Activated CD8-positive, alpha-beta T cell treated with anti-CD3 and anti-CD28 coated beads for 36 hours (primary cell): ENCODE measurements at places on chromosomes 5 and 9.

- DNase-seq = no peak
Observed at GRCh38 chr9:118401546-118401945, 697.3 kb downstream of the TLR4 start.

GRCh38 chr9:122519376-122519775 lies 435 bp downstream of the OR1J4 start:
- no peak for DNase-seq

DNA sequence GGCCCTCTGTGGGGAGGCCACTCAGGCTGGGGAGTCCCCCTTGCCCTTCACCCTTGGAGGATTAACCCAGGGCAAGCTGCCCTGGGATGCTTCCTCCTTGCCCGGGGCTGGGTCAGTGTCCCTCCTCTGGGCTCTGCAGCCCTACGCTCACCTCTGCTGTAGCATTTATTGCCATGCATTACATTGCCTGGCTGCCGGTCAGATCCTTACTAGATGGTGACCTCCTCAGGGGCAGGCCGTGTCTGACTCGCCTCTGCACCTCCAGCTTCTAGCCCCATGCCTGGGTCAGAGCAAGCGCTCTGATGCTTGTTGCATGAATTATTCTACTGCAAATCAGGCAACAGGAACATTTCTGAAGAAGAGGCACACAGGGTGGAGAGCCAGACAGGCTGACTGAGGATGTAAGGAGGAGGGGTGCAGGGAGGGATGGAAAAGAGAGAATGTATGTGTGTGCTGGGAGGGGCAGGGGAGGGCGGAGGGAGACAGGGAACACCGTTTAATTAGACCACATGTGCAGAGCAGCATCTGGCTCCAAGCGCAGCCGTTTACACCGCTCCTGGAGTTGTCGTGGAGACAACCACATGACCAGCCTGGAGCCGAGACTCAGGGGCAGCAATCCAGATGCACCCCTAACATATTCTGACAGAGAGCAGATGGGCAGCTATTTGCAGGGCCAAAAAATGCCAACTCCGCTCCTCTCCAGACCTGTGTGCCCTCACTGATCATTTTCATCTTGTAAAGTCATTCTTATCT lies 117.0 kb downstream of the CRB2 start:
- DNase-seq = no peak

- peak; percentile 84 for DNase-seq
Observed at GRCh38 chr5:40578501-40579451, 100.9 kb upstream of the PTGER4 start.

DNA sequence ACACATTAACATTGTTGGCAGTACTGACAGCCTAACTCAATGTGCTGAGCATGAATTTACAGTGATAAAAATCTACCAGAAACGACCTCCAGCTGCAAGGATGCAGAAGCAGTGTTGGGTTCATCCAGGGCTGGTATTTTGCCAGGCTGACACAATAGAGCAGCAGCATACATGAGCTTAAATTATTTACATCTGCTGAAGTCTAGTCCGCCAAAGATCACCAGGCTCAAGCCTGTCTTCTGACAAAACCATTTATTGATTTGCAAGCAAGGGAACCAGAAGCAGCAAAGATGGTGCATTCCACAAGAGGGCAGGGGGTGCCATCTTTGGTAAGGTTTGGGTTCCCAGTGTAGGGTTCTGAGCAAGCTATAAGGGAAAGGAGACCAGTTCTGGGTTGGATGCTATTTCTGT lies 8.7 kb upstream of the C5orf34 start:
- DNase-seq = no peak

DNA sequence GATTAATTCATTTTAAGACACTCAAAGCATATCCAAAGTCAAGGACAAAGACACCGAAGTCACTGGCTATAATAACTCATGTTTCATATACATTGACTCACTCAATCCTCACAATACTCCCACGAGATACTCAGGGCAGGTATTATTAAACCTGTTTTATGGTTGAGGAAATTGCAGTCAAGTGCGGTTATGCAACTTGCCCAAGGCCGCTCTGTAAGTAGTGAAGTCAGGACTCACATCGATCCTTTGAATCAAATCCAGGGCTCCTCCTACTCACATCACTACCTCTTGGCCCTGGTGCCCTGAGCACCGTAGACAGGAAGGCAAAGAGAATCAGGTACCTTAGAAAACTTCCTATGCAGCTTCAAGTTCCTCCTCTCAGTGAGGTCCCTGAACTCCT lies 87.8 kb upstream of the APC start:
- no peak for DNase-seq

GRCh38 chr5:36369219-36369690 lies 67.6 kb upstream of the RANBP3L start:
- no peak for DNase-seq

DNA sequence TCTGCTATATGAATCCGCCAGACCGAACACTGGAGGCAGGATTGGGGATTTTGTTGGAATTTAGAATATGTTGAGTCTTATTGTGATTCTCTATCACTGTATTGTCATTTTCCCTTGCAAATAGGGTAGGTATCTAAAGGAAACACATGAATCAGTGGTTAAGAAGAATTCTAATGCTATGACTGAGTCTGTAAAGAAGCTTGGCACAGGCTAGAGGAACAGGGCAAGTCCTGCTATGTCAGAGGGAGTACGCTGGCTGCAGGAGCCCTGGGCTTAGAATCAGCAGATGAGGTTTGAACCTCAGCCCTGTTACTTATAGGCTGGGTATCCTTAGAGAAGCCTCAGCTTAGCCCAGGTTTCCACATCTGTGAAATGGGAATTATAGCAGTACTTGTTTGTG lies 198.1 kb downstream of the NR3C1 start:
- DNase-seq = no peak

DNA sequence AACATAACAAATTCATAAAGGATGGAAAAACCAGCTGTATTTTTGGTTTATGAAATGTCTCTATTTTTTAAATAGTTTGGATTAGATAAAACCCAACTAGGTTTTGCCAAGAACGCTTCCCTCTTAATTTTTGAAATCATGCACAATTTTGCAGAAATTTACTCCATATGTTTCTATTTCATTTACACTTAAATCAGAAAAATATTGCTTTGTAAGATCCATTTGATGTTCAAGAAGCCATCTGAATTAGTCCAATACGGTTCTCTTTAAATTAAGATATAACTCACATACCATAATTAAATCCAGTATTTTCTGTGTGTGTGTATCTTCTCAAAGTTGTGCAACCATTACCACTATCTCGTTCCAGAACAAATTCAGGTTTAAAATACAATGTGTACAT lies 78.6 kb upstream of the FBXL7 start:
- no peak for DNase-seq

- DNase-seq = no peak
Observed at GRCh38 chr9:99828417-99829176, 6.9 kb downstream of the NR4A3 start.

DNA sequence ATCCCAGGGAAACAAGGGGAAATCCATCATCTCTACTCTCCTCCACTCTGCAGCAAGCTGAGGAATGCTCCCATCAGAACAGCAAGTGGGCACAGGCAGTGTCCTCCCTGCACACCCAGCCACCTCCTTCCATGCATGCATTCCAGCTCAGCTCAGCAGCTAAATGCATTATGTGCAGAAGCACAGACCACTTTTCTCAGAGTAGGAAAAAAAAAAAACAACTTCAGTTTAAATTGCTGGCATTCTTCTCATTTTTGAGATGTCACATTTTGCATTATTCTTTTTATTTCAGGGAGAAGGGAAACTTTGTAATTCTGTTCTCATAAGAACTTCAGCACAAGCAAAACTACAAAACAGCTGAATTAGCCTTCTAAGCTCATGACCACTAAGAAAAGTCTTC lies 312.2 kb downstream of the SEMA5A start:
- no peak for DNase-seq

DNA sequence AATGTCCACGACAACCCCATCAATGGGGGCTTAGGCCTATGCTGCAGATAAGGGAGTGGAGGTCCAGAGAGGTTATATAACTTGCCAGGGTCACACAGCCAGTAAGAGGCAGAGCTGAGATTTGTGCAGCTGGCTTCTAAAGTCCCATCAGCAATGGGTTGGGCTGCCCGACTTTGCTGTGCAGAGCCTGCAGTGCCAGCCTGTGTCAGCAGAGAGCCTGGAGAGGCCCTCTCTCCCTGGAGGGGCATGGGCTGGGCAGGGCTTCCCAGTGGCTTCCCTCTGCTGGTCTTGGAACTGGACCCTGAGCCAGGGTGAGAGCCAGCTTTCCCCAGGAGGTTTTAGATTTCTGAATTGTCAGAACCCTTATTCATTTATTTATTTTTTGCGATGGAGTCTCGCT lies 77.2 kb upstream of the RAPGEF1 start:
- no peak for DNase-seq

- DNase-seq = no peak
Observed at GRCh38 chr5:68739752-68740151, 354.1 kb upstream of the SLC30A5 start.

DNA sequence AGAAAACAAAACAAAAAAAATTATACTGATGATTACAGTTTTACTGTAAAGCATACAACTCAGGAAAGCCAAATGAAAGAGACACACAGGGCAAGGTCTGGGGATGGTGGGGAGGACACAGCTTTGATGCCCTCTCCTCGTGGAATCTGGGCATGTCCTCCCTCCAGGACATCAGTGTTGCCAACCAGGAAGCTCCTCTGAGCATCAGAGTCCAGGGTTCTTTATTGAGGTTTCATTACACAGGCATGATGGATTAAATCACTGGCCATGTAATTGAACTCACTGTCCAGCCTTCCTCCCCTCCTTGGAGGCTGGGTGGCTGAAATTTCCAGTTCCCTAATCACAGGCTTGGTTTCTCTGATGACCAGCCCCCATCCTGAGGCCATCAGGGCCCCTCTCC lies 89.6 kb upstream of the MIER3 start:
- no peak for DNase-seq

- DNase-seq = no peak
Observed at GRCh38 chr5:5183189-5183699, 43.1 kb downstream of the ADAMTS16 start.

DNA sequence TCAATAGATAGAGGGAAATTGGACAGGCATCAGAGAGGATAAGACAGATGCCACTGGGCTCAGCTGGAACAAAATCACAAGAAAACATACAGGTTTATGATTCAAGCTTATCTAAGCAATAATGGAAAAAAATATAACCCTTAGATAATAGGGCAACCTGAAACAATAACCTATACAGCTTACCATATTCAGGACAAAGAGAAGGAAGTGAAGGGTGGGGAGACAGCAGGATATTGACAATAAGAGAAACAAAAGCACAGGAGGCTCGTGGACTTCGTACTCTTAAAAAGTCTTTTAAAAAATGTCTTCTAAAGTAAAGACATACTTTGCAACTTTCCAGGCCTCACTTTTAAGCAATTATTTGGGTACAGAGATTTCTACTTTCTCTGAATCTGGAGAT lies 225.3 kb downstream of the NTRK2 start:
- DNase-seq = no peak

GRCh38 chr9:92717201-92718085 lies 47.2 kb downstream of the BICD2 start:
- DNase-seq = no peak

- DNase-seq = peak; percentile 57
Observed at GRCh38 chr5:82312373-82312856, 34.3 kb upstream of the RPS23 start.

DNA sequence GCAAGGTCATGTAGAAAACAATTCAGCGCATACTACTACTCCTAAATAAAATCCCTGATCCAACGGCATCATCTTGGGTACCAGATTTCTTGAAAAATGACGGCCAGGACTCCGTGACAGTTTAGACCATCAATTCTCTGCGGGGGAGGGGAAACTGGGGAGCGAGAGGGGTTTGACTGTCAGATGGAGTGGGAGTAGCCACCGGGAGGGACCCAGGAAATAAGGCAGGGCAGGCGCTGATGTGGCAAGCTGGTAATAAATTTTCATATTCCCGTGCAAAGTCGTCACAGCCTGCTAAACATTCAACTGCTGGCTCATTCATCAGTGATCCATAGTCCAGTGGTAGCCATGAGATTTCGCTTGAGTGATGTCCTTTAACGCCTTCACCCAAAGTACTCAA lies 457 bp upstream of the CDH18 start:
- DNase-seq = no peak

DNA sequence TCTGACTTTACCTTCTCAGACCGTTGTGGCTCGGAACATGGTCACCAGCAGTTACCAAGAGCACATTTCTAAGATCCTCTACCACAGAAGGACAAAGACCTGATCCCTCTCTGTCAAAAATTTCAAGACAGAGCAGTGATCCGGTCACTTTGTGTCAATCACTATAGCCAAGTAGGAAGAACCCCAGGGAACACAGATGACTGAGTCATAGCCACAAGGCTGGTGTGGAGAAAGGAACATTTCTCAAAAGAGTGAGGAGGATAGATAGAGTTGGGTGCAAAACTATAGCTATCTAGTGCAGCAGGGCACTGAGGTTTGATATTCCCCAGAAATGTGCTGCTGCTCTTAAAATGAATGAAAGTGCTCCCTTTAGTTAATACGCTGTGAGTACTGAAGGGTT lies 130.7 kb upstream of the SMIM23 start:
- no peak for DNase-seq

GRCh38 chr5:125160787-125161502 lies 414.5 kb upstream of the ZNF608 start:
- no peak for DNase-seq

DNA sequence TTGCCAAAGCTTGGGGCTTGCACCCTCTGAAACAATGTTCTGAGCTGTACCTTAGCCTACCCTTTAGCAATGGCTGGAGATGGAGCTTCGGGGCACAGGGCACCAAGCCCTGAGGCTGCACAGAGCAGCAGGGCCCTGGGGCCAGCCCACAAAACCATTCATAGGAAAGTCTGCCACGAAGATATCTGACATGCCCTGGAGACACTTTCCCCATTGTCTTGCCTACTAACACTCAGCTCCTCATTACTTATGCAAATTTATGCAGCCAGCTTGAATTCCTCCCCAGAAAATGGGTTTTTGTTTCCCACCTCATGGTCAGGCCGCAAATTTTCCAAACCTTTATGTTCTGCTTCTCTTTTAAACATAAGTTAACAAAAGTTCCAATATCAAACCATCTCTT lies 105.7 kb downstream of the DTWD2 start:
- no peak for DNase-seq

- no peak for DNase-seq
Observed at GRCh38 chr9:127124111-127124531, 1.7 kb upstream of the ANGPTL2 start.

- no peak for DNase-seq
Observed at GRCh38 chr9:114465906-114466900, 39.1 kb downstream of the WHRN start.

DNA sequence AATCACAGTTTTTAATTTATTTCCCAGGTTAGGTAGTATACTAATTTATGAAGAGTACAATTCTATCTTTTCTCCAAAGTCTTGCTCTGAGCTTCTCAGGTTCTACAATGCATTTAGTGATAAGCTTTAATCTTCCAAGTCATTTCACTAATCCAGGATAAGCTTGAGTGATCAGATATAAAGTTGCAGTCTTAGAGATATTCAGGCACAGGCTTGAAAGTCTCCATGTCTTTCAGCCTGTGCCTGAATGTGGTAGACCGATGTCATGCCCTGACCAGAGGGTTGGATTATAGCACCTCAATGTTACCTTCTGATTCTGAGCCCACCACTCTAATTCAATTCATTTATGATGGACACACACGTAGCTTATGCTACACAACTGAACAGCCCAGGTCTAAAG lies 3.2 kb downstream of the CRHBP start:
- DNase-seq = no peak
